ENCODE measurements at places on chromosomes 3 and 15. TPM values are rescaled to one million over a fixed set of nuclear protein-coding genes. Genes with fewer than 3 reads are reported as not detected.

GRCh38 chr3:43087249-43087776 lies 18.6 kb downstream of the POMGNT2 start:
- DNase-seq, result no peak

LRRIQ4 gene
- polyA plus RNA-seq, result not detected

ADAMTS9 gene
- not detected for polyA plus RNA-seq

DNA sequence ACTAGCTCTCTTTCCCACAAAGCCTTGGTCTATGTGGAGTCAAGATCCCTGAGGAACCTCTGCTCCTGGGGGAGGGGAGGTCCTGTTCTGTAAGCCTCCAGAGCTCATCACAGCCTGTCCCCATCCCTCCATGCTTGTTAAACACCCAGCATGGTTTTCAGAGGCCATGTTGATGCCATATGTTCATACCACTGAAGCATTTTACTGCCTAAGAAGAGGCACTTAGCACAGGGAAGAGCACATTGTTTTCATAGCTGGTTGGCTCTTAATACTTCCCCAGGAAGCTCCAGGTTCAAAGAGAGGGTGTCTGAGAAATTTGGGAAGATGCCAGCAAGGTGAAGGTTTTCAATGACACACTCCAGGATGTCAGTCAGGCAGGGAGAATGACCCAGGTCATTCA lies 25.6 kb downstream of the CPNE4 start:
- DNase-seq, result no peak

DNA sequence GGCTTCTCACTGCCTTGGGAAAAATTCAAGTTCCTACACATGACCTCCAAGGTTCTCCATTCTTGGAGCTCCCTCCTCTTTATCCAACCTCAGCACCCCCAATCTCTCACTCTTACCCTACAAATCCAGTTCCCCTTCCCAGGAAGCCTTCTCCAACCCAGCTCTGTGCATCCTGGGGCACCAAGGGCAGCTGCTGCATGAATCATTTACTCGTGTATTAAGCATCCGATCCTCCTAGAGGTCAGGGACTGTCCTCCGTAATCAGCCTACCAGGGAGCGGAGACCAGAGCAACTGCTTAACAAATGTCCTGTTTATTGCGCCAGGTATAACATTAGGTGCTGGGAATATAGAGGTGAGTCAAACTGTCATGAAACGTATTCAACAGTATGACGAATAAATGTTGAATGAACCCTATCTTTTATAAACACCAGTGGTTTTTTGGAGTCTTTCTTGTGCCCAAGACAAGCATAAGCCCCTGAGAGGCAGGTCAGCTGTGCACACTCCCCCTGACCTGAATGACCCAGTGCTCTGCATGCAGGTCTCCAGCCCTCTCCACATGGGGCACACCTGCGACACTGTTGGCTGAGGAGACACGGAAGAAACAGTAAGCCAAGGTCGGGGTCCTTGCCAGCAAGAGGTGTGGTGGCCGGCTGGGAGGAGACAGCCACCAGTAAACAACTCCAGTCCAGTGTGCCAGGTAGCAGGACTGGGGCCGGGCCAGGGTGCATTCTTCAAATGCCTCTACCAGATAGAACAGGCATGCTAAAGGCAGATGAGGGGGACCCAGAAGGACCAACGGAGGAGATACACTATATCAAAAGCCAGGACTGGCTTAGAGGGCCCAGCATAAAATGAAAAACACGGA lies 27.6 kb downstream of the ANP32A start:
- DNase-seq, result no peak

DNA sequence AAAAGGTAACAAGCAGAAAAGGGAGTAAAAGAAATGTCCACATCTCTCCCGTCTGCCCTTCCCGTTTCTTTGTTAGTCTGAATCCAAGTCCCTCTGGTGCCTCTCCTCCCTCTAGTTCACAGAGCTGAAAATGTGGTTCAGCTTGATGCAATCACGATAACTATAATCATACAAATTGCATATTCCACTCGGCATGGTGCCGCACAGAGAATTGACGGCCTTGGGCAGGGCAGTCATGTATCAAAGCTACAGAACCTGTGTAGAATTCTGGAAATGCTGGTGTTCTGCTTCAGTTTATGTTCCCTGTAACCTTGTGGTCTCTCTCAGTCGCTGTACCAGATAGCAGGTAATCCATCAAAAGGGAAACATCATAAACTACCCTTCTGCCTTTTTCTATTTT lies 562.9 kb upstream of the CBLB start:
- no peak for DNase-seq

GRCh38 chr3:17050071-17050470 lies 165.3 kb downstream of the PLCL2 start:
- peak; percentile 21 for DNase-seq

DNA sequence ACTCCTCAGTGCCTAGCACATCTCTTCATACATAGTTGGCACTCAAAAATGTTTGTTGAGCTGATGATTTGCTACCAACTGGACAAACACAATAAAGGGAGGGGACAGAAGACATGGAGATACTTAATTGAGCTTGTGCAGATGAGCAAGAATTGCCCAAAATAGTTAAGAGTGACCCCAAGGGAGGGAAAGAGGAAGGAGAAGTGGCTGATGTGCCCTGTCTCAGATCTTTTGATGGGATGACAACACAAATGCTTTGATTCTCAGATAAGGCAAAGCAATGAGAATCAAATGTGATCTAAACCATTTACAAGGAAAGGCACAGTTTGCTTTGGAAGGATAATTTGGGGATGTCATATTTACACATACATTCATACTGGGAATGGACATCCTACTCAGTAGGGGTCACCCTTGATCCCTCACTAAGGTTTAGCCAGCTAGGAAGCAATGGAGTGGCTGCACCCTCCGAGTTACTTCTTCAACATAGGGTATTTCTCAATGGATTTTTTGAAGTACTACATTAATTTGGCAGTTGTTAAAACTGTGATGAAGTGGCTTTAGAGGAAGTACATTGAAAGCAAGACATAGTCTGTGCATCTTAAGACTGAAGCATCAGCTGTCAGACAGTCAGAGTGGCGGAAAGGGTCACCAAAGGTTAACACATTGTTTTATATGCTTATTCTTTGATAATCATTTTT lies 21.9 kb upstream of the SSR3 start:
- DNase-seq, result peak; percentile 50

DNA sequence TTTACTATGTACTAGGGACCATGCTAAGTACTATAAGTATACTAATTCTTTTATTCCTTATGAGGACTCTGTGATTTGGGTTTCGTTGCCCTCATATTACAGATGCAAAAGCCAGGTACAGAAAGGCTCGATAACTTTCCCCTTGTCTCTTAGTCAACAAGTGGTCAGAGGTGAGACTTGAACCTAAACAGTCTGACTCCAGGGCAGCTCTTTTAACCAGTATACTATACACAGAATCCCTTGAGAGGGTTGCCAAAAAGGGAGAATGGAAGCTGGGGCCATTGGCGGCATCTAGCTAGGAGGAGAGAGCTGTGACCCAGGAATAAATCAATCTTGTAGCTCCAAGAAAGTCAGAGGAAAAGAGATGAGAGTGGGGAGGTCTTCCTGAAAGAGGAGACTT lies 92.4 kb downstream of the TOP2B start:
- no peak for DNase-seq

DNA sequence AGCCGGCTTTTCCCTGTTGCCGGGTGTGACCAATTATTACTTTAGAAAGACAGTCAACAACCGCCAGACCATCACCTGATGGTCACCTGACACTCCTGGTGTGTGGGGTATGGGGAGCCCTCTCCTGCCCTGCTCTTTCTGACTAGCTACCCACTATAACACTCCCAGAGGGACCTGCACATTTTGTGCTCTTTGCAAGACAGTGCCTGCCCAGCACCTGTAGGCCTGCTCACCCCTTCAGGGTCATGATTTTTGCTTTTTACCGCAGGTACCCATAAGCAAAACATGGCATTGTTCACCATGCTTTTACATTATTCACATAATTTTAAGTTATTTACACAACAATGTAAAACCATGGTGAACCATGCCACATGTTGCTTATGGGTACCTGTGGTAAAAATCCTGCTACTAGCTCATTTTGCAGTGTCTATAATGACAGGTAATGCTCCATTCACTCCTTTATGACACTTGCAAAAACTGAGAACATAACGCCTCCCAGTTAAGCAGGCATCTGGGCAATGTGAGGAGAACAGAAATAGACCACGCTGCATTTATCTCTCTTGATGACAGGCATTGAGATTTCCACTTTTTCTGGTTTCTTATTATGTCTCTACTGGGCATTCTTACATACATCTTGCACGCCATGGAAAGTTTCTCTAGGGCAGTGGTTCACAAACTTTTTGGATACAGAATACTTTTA lies 9.9 kb downstream of the CCRL2 start:
- no peak for DNase-seq

- DNase-seq, result peak; percentile 27
Observed at GRCh38 chr3:69748503-69748902, 9.2 kb downstream of the MITF start.

GRCh38 chr3:170531657-170532335 lies 54.1 kb downstream of the SLC7A14 start:
- no peak for DNase-seq

SI gene
- polyA plus RNA-seq, result not detected

GRCh38 chr15:99578809-99579208 lies 13.0 kb downstream of the MEF2A start:
- DNase-seq, result no peak

GRCh38 chr3:33312361-33312760 lies 35.1 kb downstream of the FBXL2 start:
- DNase-seq, result no peak

DNA sequence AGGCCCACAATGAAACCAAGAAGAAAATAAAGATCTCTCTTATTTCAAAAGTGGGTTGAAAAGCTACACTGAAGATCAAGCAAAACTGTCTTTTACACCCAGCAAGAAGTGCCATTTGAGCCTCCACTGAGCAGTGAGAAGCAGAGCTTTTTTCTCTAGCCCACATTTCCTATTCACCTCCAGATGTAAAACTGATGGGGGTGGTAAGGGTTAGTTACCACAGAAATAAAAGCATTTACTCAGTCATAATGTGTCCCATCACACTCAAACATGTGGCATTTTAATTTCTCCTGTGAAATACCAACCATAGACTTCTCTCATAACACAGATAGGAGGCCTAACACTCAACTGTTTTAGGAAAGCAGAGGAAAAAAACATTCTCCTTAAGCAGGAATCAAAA lies 21.0 kb downstream of the IFT57 start:
- no peak for DNase-seq

- no peak for DNase-seq
Observed at GRCh38 chr3:37935756-37936666, 54.6 kb upstream of the VILL start.

DNA sequence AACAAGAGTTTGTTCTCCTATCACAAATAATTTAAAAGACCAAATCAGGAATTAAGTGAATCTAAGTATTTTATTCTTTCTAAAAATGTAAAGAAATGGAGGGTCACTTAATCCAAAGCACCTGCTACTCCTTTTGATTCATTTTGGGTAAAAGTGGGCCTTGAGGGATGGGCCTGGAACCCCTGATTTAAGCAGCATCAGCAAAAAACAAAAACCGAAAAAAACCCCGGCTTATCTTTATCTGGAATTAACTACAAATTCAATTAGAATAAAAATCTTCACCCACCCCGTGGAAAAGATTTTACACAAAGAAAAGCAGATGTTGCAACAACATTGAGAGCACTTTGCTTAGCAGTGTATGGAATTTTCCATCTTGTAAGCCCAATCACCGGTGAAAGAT lies 1018.2 kb downstream of the MCTP2 start:
- no peak for DNase-seq

- DNase-seq, result no peak
Observed at GRCh38 chr3:71564361-71564760, 19.2 kb downstream of the FOXP1 start.

ITIH1 gene
- polyA plus RNA-seq, result 0.75 TPM

NRROS gene
- 107 TPM for polyA plus RNA-seq

GRCh38 chr15:32873284-32874114 lies 155.7 kb downstream of the GREM1 start:
- no peak for DNase-seq

DNA sequence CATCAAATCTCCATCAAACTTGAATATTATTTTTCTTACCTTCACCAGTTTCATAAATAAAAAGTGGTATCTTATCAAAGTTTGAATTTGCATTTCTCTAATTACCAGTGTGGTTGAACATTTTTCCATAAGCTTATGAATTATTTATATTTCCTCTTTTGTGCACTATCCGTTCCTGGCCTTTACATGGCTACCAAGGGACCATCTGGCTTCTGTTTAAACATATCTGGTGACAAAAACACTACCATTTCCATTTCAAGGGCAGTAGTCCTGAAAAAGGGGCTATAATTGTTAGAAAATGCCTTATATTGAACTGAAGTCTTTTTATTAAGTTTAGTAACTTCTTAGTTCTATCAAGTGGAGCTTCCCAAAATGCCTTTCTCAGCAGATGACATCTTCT lies 44.3 kb upstream of the TM4SF4 start:
- DNase-seq, result no peak

- peak; percentile 58 for DNase-seq
Observed at GRCh38 chr3:177591379-177591778, 394.1 kb upstream of the TBL1XR1 start.

SOX2 gene
- not detected for polyA plus RNA-seq

- DNase-seq, result no peak
Observed at GRCh38 chr15:60708684-60709083, 229.7 kb upstream of the ICE2 start.

GNB4 gene
- polyA plus RNA-seq, result 65.1 TPM

DNA sequence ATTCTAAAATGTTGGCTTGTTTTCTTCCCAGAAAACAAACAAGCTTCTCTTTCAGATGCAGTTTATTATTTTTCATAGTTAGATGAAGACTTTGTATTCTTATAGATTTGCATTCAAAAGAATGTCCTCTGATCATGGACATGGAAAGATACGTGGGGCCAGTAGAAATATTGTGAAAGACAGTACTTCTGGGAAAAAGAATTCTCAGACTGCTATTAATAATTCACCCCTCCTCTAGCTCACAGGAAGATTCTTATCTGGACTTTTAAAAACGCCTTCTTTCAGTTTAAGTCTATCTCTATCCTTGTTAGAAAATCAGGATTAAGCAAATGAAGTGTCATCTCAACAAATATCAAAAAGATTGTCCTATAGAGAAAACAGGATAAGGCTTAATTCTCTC lies 514.1 kb upstream of the ADAMTS9 start:
- DNase-seq, result no peak

DNA sequence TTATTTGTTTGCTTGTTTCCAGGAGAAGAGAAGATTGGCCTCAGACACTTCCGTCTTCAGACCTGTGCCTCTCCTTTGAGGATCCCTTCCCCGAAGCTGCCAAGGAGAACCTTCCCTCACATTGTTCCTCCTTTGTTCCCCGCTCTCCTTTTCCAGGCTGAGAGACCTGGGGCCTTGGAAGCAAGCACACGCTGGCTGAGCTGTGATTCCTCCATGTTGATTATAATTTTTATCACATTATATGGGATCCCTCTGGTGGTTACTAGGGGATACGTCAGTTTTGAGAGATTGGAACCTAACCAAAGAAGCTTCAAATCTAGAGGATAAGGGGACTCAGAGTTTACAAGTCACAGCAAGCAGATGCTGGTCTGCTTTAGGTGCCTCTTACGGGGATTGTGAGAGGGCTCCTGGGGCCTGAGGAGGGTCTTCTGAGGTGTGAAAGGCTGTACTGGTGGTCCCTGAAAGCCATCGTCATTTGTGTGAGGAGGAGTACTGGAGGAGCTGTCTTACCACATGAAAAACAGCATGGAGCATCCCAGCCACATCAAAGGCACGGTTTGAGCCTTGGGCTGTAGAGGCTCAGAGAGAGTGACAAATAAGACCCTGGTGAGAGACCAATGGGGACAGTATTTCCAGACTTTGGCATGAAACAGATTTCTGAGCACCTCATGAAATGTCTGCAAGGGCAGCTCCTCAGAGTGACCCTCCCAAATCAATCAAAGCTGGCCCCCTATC lies 760.1 kb upstream of the CFAP20DC start:
- DNase-seq, result no peak

FSD2 gene
- polyA plus RNA-seq, result not detected

Data from CD14-positive monocyte (primary cell).